ENCODE measurements at places on chromosomes 4 and X. TPM values are rescaled to one million over a fixed set of nuclear protein-coding genes. Genes with fewer than 3 reads are reported as not detected.

Gene SMIM31
- total RNA-seq: not detected

Gene SPP1
- total RNA-seq: 2.7 TPM

Gene PPP2R2C
- not detected for total RNA-seq

Gene MAGEB1
- total RNA-seq: not detected

Gene ARHGAP36
- not detected for total RNA-seq

Gene PLA2G12A
- total RNA-seq: 15.5 TPM

- no peak for DNase-seq
Observed at GRCh38 chr4:25089051-25089763, 58.5 kb upstream of the LGI2 start.

DNA sequence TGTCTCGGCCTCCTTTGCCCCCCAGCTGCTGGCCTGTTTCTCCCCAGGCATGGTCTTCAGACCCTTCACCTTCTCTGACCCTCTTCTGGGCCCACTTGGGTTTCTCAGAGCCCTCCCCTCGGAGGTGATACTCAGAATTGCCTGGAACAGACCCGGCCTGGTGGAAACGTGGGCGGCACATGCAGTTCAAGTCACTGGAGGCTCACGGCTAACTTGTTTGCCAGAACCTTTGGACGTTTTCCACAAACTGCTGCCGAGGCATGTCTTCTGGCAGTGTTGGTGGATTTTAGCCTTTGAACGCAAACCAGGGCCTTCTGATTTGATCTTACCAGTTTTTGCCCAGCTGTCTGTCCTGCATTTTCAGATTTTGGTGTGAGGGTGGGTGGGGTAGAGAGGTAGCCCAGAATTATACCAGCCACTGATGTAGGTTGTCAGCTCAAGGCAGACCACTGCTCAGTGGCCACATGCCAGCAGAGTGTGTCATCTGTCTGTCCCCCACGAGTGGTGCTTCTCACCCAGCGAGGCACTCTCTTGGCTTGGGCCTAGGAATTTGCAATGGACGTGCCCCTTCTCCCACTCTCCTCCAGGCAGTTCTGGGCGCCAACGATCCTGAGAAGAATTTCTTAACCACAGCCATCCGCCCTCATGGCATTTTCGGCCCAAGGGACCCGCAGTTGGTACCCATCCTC lies 32.5 kb upstream of the ZNF185 start:
- DNase-seq: no peak

DNA sequence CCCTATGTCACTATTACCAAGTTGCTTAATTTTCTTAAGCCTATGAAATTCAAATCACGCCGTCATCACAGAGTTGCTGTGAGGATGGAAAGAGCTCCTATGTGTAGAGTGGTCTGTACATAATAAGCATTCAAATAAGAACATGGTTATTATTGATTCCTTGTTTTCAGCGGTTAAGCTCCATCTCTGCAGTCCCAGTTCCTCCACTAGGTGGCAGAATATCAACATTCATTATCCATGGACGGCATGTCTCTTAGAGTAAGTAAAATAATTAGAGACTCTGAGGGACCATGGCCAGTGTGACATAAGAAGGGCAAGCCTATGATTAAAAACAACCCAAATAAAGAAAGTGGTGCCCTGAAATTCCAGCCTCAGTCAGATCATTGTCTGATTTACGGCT lies 132.5 kb upstream of the NHS start:
- peak; percentile 28 for DNase-seq

GRCh38 chr4:72295966-72296557 lies 264.3 kb downstream of the NPFFR2 start:
- no peak for DNase-seq

GRCh38 chr4:184096561-184097240 lies 121.0 kb downstream of the ENPP6 start:
- DNase-seq: no peak

GRCh38 chr4:83361416-83362103 lies 26.9 kb upstream of the HPSE start:
- DNase-seq: no peak

DNA sequence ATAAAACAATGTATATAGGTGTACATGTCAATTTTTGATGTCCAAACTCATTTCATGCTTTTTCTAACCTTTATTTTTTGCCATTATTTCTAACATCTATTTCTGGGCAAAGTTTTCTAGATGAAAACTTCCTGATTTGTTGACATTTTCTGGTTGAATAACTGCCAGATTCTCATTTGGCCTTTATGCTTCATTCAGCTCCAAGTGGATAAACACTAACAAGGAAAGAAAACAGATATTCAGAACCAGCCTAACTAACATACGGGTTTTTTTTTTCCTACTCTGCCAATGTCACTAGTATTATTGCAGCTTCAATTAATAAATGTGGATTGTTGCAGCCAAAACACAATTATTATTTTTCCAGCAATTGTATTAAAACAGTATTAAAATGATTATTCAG lies 50.9 kb upstream of the RAP1GDS1 start:
- no peak for DNase-seq

- DNase-seq: no peak
Observed at GRCh38 chrX:46125111-46125510, 420.1 kb downstream of the ZNF674 start.

- DNase-seq: peak; percentile 8
Observed at GRCh38 chrX:69066966-69067525, 98.2 kb downstream of the PJA1 start.
